M059J (cell line): ENCODE measurements at places on chromosomes 5 and 9. TPM values are rescaled to one million over a fixed set of nuclear protein-coding genes. Genes with fewer than 3 reads are reported as not detected.

GRCh38 chr5:36717131-36717695, 110.8 kb downstream of the SLC1A3 start:
- DNase-seq: no peak

DNA sequence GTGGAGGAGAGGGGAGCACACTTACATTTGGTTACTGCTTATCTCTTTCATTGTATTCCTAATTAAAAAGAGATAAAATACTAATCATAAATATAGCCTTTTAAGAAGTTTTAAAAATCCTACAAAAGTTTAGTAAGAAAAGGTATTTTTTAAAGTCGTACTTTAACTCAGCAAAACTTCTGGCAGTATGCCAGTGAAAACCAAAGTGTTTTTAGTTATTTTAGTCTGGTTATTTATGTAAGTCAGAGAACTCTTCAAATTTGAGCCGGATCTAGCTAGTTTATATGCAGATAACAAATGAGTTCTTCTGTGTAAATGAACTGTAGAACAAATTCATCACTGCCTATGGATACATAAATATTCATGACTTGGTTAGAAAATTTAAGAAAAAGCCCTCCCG, 36.5 kb upstream of the ANKDD1B start:
- DNase-seq: no peak

- DNase-seq: no peak
Measured at GRCh38 chr9:14723301-14723700, 768 bp upstream of the CER1 start.

DNA sequence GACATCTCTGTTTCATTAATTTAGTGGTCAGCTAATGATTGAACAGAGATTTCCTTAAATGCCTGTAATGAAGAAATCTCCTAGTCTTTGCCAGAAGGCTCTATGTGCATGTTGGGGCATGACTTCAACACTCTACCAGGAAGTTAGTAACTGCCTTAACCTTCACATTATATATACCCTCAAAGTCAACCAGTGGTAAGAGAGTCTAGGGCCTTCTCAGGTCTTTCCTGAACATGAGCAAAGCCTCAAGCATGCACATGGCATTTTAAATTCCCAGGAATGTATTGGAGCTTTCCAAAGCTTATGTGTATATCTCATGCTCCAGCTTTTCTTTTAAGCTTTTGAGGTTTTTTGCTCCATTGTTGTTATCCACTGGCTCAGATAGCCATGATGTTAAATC, 388.3 kb downstream of the ARRDC3 start:
- DNase-seq: no peak

GRCh38 chr5:34038390-34038789, 4.6 kb downstream of the C1QTNF3 start:
- DNase-seq: no peak

DNA sequence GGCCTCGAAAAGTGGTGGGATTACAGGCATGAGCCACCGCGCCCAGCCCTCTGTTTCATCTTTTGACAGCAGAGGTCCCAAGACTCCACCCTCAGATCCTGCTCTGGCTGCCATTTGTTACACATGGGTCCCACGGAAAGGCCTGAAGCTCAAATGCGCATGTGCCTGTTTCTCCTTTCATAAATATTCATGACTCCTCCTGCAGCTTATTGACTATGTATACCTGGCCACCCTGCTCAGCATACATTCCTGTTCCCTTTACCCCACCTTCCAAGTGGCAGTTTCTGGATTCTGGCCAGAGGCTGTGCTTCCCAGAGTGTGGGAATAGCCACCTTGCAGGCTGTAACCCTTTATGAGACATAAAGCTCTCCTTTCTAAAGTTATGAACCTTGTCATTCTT, 46.5 kb downstream of the AUH start:
- no peak for DNase-seq

DNA sequence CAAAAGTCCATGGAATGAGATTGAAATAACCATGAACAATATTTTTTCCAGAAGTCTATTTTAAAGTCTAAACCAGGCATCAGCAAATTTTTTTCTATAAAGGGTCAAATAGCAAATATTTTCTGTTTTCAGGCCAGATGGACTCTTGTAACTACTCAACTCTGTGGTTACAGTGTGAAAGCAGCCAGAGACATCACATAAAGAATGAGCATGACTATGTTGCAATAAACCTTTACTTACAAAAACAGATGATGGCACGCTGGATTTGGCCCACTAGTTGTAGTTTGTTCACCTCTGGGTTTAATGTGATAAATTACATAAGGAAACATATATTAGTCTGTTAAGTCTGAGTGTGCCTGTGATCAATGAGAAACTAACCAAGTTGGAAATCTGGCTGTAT, 319.2 kb downstream of the TRPM3 start:
- DNase-seq: no peak

DNA sequence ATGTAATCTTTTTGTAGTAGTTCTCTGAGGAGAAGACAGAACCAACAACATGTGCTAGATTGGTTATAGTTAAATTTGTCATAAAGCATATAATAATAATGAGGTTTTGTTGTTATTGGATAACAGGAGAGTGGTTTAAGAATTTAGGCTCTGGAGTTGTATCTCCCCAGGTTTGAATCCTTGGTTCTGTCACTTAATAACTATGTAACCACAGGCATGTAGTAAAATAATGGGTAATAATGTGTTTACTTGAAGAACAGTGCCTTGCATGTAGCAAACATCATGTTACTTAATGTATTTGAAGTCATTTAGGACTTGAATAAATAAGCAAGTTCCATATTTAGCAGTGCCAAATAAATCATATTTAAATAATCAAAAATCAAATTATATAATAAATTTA, 55.8 kb downstream of the NSD1 start:
- DNase-seq: peak; percentile 35

DNA sequence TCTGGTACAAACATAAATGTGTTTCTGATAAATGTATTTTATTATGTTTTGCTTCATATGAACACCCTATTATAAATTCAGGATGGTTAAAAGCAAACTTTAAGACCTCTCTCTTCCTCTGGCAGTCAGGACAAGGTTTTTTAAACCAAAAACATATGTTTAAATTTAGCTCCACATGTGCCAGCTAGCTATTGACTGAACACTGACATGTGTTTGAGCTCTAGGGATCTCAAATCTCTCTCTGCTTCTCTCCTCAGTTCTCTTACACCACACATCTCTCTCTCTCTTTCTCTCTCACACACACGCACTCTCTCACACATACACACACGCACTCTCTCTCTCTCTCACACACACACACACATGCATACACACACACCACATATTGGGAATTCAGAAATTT, 150.1 kb upstream of the RFX3 start:
- no peak for DNase-seq

- peak; percentile 7 for DNase-seq
Measured at GRCh38 chr5:26009742-26010141, 1028.6 kb downstream of the CDH9 start.

DNA sequence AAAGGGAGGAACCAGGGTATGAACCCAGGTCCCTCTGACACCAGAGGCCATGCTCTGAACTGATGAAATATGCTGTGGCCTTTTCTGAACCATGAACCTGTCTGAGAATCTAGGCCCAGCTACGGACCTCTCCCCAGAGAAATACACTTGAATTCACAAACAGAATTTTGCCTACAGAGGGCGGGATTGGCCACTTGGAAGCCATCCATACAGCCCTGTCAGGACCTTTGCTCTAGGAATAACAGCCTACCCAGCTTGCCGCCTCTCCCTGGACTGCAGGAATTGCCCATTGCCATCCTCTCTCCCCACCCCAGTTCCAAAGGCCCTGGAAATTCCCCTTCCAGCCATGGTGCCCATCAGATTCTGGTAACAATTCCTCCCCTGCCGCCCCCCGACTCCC, 26.6 kb downstream of the MORN5 start:
- no peak for DNase-seq

- no peak for DNase-seq
Measured at GRCh38 chr5:17360879-17361278, 137.2 kb upstream of the TAF11L2 start.

DNA sequence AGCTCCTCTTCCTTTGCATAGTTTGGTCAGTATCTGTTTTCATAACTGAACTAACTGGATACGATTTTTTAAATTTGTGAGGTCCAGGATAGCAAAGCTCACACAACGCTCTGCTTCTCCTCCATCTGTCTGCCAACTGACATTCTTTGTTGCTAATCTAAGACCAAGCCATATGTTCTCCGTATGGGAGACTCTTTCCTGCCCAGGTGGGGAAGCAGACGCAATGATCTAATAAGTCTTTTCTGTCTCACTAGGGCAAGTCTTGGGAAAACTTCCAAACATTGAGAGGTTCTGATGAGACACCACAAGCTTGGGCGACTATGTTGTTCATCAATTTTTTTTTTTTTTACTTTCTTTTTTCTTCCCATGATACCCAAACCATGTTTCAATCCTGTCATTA, 558.5 kb downstream of the EFNA5 start:
- no peak for DNase-seq

DNA sequence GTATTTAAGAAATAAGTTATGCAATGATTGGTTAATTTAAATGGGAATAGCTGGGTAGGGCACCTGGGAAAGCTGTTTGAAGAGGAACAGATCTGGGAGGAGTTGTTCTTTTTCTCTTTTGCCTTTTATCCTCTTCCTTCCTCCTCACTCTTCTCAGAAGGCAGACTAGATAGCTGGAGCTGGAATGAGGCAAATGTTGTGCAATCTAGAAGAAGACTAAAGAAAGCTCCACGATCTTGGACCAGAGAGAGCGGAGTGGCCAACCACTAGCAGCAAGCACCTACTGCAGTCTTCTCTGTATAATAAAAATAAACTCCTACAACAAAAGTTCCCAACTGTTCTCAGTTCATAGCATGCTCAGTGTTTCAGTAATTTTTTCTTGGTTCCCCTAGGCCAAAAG, 19.3 kb downstream of the GLIS3 start:
- DNase-seq: no peak

GRCh38 chr5:129271308-129271707, 176.8 kb downstream of the ISOC1 start:
- peak; percentile 0 for DNase-seq

DNA sequence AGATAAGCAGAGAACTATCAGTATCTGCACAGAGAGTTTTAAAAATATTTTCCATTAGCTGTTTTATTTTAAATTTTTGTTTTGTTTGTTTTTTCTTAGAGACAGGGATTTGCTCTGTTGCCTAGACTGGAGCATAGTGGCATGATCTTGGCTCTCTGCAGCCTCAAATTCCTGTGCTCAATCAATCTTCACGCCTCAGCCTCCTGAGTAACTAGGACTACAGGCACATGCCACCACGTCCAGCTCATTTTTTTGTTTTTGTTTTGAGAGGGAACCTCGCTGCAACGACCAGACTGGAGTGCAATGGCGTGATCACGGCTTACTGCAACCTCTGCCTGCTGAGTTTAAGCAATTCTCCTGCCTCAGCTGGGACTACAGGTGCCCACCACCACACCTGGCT, 138.2 kb upstream of the LPAR1 start:
- peak; percentile 10 for DNase-seq

HNRNPAB gene
- 85.0 and 137 TPM in 2 replicates for total RNA-seq

SLU7 gene
- 31.8 and 64.1 TPM in 2 replicates for total RNA-seq

THBS4 gene
- total RNA-seq: 0.22 and 0.79 TPM in 2 replicates

PCDHAC2 gene
- total RNA-seq: 0.17 TPM in 1 of 2 replicates, not detected in the other

ADAMTS2 gene
- total RNA-seq: 0.02 TPM in 1 of 2 replicates, not detected in the other
